ENCODE measurements at places on chromosomes 5 and 9.

GRCh38 chr9:14251154-14252071 lies 62.5 kb downstream of the NFIB start:
- no peak for DNase-seq

DNA sequence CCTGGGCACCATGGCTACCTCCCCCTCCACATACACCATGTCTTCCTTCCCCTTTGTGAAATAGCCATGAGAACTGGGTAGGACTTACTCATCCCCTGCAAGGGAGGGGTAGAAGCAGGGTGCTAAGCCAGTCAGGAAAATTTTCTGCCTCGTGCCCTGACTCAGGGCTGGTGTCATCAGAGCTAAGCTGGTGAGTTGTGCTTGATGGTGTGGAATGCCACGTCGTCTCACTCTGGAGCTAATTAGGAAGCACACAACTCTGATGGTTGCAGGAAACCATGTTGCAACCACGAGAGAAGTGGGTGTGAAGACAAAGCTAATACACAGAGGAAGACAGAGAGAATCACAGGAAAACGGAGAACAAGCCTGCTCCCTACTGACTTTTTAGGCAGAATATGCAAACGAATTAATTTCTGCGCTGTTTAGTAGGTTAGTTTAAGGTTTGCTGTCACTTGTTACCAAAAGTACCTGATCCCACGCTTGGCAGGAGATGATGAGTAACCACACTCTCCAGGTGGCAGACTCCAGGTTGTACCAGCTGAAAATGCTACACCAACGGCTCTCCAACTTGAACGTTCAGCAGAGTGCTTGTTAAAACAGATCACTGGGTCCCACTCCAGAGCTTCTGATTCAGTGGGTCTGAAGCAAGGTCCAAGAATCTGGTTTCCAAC lies 54.5 kb downstream of the STK10 start:
- DNase-seq: peak; percentile 99

DNA sequence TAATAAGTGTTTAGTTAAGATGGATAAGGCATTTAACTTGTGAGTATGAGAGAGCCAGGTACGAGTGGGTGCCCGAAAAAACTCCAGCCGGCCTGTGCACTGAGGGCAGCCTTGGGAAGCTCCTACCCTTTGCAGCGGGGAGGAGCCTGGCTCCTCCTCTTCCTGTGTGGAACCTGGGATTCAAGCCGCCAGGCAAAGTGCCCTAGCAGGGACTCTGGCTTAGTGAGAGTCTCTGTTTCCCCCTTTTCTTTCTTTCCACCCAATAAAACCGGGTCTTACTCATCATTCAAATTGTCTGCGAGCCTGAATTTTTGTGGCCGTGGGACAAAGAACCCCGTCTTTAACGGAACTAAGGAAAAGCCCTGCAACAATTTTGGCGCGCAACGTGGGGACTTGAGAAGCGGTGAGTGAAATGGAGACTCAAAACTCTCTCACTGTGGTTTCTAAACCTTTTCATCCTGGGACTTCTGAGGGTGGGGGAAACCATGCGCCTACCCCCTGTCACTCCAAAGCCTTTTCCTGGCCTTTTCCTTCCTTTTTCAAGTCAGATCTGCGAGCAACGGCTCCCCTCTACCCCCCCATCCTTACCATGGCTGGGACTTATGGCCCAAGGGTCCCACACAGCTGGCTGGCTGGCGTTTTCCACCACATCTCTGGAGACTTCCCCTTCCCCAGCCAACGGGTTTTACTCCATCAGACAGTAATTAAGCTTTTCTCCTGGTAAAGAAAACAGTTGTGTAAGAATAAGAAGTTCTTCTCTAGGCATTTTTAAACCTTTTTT lies 535.7 kb upstream of the ACO1 start:
- no peak for DNase-seq

- DNase-seq: no peak
Observed at GRCh38 chr9:98929071-98929470, 14.6 kb upstream of the COL15A1 start.

GRCh38 chr9:81389569-81389993 lies 299.8 kb downstream of the TLE1 start:
- no peak for DNase-seq

- DNase-seq: no peak
Observed at GRCh38 chr9:75089373-75089766, 1.1 kb downstream of the OSTF1 start.

DNA sequence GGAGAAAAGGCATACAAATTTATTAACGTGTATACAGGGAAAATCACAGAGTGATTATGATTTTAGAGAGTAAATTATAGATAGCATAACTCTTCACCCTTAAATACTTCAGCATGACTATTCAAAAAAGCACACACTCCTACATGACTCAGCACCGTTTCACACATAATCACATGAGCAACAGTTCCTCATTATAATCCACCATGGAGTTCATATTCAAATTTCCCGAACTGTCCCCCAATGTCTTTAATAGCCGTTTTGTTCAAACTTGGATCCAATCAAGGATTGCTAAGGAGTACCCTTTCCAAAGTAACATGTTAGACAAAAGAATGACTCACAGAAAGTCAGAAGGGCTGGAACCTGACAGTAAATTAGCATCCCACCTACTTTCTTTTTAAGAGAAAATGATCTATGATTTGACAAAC lies 32.1 kb downstream of the RAPGEF1 start:
- peak; percentile 95 for DNase-seq

DNA sequence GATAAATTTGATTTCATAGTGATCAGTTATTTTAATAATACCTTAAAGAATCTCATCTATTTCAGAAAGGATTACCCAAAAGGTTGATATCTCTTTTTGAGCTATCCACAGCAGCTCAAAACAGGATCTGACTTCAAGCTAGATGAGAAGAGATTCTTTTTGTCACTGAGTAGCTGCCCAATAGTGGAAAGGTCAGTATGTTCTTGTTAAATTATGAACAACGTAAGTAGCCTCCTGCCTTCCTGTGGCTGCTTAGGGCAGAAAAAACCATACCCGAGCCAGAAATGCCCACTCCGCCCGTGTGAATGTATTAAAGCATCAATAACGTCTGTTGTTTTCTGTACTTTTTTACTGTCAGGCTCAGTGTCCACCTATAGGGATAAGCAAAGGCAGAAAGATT lies 51.3 kb upstream of the PRUNE2 start:
- no peak for DNase-seq

GRCh38 chr9:6955251-6955921 lies 197.6 kb downstream of the KDM4C start:
- DNase-seq: no peak

GRCh38 chr9:134955156-134955555 lies 37.4 kb upstream of the FCN1 start:
- DNase-seq: no peak

DNA sequence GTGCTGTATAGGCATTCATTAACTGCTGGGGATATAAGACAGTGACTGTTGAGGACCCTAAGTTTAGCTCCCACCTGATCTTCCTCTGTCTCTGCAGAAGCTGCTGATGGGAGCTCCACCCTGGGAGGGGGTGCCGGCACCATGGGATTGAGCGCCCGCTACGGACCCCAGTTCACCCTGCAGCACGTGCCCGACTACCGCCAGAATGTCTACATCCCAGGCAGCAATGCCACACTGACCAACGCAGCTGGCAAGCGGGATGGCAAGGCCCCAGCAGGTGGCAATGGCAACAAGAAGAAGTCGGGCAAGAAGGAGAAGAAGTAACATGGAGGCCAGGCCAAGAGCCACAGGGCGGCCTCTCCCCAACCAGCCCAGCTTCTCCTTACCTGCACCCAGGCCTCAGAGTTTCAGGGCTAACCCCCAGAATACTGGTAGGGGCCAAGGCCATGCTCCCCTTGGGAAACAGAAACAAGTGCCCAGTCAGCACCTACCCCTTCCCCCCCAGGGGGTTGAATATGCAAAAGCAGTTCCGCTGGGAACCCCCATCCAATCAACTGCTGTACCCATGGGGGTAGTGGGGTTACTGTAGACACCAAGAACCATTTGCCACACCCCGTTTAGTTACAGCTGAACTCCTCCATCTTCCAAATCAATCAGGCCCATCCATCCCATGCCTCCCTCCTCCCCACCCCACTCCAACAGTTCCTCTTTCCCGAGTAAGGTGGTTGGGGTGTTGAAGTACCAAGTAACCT lies 22.1 kb downstream of the PCDHGC5 start:
- no peak for DNase-seq

DNA sequence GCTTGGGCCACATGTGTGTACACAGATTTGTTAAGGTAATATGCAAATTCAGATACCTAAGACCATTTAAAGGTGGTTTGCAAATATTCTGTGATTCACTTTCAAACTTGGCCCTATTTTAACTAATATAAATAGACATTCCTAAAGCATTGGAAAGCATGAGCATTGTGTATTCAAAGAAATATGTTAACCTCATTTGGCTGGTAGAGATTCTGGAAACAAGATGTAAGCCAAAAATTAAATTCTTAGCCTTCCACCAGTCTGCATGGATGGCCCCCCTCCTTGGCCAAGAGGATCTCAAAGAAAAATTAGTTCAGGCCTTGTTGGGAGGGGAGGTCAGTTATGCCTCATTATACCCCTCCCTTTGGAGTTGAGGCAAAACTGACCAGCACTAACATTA lies 38.7 kb upstream of the C6 start:
- no peak for DNase-seq

DNA sequence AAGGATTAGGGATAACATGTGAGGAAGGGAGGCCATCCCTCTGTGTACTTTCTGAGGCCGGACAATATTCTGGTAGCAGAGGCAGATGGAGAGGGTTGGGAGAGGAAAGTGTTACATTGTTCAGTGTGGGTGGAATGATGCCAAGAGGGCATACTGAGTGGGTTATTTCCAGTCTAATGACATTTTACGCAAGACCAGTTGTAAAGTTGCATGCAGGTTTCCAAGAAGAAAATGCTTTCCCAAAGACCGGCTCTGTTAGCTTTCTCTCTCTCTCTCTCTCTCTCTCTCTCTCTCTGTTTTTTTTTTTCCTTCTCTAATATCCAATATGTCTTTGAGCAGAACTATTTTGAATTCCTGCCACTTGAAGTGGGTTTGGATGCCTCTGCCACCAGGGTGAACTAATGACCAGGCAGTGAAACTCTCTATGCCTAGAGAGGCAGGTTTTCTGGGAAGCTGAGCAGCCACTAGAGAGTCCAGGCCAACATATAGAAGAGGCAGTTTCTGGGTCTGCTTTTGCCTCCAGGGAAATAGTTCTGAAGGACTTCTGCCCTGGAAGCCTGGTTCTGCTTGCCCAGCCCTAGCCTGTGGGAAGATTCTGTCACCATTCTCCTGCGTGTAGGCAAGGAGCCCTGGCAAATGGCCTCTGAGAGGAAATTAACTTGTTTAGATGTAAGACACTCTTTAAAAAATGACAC lies 24.4 kb upstream of the ZNF366 start:
- DNase-seq: peak; percentile 53

- no peak for DNase-seq
Observed at GRCh38 chr9:105330755-105331154, 86.3 kb downstream of the SLC44A1 start.

DNA sequence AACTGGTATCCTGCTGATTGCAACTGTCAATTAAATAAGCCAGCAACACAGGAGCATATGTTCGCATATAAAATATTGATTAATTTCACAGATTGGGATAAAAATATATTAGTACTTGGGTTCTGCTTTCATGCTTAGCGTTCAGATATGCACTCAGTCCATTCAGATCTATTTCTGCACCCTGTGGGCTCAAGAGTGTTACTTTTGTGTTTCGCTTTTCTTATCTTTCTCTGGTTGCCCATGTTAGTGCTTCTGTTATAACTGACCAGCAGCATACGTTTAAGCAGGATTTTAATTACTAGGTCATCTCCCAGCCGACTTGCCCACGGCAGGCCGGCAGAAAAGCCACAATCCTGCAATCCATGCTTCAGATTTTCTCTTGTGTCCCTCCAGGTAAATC lies 289.1 kb downstream of the EBF1 start:
- DNase-seq: no peak

GRCh38 chr5:137714946-137715345 lies 20.9 kb downstream of the KLHL3 start:
- DNase-seq: peak; percentile 56

DNA sequence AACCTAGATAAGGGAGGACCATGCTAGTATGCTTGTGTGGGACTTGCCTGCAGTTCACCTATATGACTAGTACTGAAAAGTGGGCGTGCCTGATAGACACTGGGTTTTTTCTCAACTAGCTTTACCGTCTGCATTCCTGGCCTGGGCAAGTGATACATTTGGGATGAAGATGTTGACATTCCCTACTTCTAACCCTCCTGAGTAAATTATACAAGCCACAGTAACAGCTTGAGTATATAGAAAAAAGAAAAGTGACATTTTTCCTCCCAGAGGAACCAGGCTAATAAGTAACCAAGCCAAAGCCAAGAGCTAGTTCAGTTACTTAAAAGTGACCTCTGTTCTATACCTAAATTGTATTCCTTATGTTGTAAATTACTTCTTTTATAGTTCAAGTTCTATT lies 153.8 kb upstream of the CYLC2 start:
- no peak for DNase-seq

GRCh38 chr5:179023528-179024189 lies at the start of gene ZNF879:
Gene ZNF879 (plus strand): TSS chr5:179023804. CDS start chr5:179025005, 1,201 bp downstream.
- DNase-seq: peak; percentile 96

DNA sequence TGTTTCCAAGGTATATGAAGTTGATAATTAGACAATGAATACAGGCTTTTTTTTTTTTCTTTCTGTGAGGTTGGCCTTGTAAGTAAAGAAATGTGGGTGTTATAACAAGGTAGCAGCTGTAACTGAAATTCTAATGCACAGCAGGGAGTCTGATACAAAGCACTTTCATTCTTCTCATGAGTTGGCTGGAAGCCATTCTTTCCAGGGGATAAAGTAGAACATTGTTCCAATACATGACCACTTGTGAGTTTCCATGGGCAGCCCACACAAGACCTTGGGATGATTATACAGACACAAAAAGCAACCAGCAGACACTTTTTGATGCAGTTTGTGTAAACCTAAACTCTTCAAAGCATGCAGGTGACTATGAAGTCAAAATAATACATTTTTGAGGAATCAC lies 1785.9 kb upstream of the WWC1 start:
- no peak for DNase-seq

GRCh38 chr9:31740705-31741104 lies 643.7 kb upstream of the ACO1 start:
- no peak for DNase-seq

DNA sequence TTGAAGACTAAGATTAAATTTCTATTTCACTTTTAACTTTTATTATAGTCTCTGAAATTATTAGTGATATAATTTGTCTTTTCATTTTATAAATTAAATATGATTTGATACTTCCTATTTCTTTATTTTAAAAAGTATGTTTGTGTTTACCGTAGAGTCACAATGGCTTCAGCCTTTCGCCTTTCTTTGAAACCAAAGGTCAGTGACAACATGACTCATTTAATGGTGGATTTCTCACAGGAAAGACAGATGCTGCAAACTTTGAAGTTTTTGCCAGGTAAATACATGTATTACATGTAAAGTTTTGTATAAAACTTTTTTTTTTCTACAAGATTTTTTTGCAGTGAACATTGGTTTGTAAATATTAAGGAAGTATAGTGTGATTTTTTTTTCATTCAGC lies 36.4 kb downstream of the FSD1L start:
- no peak for DNase-seq

DNA sequence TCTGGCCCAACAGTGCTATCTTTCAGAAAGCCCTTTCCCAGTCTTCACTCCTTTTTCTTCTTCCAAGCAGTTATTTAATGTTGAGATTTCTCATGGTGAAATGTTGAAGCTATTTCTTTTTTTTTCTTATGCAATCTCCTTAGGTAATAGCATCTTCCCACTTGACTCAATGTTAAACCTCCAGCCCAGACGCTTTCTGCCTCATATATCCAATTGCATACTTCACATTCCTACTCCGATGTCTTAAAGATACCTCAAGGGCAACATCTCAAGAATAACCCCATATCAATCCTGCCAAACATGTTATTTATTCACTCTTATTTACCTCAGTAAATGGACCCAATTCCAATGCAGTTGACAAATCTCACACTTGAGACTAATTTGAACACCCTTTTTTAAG lies 187.3 kb downstream of the CDH12 start:
- no peak for DNase-seq
